ENCODE measurements at places on chromosomes 11 and 22.

GRCh38 chr22:46107089-46107664 lies 43.1 kb upstream of the PPARA start:
- no peak for DNase-seq

DNA sequence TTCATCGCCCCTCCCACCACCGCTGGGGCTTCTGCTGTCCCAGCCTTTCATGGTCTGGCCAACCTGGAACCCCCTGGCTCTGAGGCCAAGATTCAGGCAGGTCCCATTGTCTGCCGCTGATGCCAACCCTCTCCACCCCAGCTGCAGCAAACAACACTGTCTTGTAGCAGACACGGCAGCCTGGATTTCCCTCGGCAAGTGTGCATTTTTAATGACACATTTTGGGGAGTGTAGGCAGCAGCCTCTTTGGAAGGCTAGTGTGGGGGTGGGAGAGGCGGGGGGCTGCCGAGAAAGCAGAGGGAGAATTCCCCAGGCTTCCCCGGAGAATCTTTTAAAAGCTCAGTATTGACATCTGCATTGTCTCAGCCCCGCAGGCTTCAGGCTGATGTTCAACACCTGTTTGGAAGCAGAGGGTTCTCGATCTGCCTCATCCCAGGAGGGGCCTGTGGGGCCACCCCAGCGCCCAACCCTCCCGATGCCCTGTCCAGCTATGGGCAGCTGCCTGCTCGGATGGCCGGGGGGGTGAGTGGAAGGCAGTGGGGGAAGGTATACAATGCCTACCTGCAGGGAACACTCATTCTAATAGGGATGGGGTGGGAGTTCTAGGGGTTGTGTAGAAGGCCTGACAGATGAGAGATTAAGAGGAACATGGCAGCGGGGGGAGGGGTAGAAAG lies 41.5 kb downstream of the NECTIN1 start:
- DNase-seq: no peak

GRCh38 chr11:85627332-85627997 lies at the start of gene DLG2:
Gene DLG2, minus strand, starts transcription at chr11:85627344.
- no peak for DNase-seq

- DNase-seq: no peak
Observed at GRCh38 chr22:29205594-29206371, at the start of gene EMID1. Gene EMID1, plus strand, starts transcription at chr22:29205896. Its CDS starts 143 bp downstream, at chr22:29206039.

DNA sequence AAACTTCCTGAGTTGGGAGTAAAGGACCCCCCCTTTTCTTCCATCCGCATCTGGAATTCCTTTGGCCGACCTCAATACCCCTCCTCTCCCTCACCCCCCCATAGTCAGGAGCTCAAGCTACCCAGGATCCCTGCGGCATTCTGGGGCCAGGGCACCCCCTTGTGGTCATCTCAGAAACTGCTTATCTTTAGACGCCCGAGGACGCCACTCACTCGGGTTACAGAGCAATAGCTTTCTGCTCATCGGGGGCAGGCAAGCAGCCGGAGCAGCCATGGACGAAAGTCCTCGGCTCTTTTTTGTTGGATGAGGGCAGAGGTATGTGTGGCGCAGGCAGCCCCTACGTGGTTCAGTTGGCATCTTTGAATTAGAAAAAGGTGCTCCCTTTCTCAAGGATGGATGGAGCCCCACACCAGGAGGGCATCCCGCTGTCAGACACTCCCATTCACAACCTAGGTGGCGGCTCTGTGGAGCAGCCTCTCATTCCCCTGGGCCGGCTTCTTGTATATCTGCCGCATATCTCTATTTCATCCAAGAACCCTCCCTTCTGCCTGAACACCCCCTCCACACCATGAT lies 2.3 kb downstream of the C1QTNF5 start:
- DNase-seq: peak; percentile 52

DNA sequence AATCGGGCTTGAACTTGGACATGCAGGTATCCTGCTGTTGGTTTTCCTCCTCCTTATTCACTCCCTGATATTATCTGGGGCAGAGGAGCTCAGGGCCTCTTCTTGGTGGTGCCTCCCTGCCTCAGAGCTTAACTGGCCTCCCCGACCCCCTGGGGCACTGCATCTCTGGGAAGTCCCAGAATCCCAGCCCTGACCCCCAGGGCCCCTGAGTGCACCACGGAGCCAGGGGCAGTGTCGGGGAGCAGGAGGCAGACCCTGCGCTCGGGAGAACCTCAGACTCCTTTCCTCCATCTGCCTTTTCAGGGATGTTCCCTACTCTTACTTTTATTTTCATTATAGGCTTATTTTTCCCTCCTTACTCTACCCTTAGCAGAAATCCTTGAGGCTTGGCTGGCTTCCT lies 537.0 kb downstream of the BRD1 start:
- DNase-seq: no peak

- DNase-seq: no peak
Observed at GRCh38 chr11:789943-790342, at the start of gene CEND1. Gene CEND1, minus strand, starts transcription at chr11:790090. Its CDS starts 1,514 bp downstream, at chr11:788576.

GRCh38 chr22:37174964-37175363 lies 13.1 kb downstream of the C1QTNF6 start:
- no peak for DNase-seq
